ENCODE measurements at places on chromosomes 4 and X. TPM values are rescaled to one million over a fixed set of nuclear protein-coding genes. Genes with fewer than 3 reads are reported as not detected.

DNA sequence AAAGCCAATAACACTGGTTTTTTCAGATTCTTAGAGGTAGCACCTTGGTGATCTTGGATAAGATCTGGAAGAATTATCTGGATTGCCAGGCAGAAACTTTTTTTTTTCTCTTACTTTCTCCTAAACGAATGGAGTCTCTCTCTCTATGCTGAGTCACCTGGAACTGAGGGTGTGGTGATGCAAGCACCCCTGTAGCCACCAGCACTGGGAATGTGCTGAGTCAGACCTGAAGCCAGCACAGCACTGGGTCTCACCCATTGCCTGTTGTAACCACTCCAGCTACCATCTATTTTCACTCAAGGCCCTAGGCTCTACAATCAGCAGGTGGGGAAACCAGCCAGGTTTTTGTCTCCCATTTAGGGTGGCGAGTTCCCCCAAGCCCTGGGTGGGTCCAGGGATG lies 923.8 kb downstream of the RAPGEF2 start:
- no peaks in the 10 kb centered on the region for H3K4me1 ChIP-seq
- H3K27ac ChIP-seq: no peak overlapping the region
- no peak for DNase-seq
- H3K4me3 ChIP-seq: no peak overlapping the region
- H3K36me3 ChIP-seq: no peaks in the 10 kb centered on the region

DNA sequence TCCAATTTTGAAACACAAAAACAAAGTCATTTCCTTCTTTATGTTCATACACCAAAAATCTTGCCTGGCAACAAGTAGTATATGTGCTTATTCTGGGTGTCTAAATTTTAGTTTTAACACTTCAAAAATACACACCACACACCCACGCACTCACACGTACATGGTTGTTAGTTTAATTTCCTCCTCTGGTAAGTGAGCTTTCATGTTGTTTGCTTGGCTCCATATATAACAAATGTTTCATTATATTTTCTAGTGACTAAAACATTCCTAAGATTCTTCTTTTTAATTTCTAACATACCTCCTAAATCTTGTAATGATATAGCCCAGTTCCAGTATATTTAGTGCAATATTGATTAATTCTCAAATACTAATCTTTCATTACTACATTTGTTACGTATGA lies 80.9 kb downstream of the PRDM5 start:
- no peak overlapping the region for H3K4me3 ChIP-seq
- H3K27me3 ChIP-seq: no peaks in the 10 kb centered on the region
- DNase-seq: no peak
- H3K36me3 ChIP-seq: no peaks in the 10 kb centered on the region

- peaks cover 8% of the 10 kb centered on the region for H3K4me1 ChIP-seq
- H3K27me3 ChIP-seq: no peaks in the 10 kb centered on the region
- H3K36me3 ChIP-seq: no peaks in the 10 kb centered on the region
- H3K27ac ChIP-seq: no peak overlapping the region
- H3K4me3 ChIP-seq: no peak overlapping the region
- no peak for DNase-seq
These were observed 289.4 kb downstream of the ANKRD50 start for GRCh38 chr4:124423160-124423559.

DNA sequence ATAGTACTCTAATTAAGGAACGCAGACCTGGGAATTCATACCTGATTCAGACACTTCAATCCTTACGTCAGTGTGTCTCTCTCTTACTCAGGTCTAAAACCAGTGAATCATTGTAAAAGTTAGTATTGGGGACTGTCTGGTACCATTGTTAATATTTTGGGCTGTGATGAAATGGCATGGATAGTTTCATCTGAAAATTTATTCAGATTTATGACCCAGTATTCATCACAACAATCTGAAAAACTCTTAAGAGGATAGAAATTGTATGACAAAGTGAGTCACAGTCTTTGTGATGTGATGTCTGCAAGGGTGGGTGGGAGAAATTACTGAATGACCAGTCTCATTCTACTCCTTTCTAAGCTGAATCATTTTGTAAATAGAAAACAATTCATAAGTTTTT lies 10.3 kb downstream of the FGF2 start:
- H3K27ac ChIP-seq: no peak overlapping the region
- H3K27me3 ChIP-seq: no peaks in the 10 kb centered on the region
- no peak overlapping the region for H3K4me3 ChIP-seq
- H3K36me3 ChIP-seq: no peaks in the 10 kb centered on the region
- no peak for DNase-seq
- no peaks in the 10 kb centered on the region for H3K4me1 ChIP-seq

- H3K36me3 ChIP-seq: no peaks in the 10 kb centered on the region
- H3K27ac ChIP-seq: no peak overlapping the region
- H3K27me3 ChIP-seq: no peaks in the 10 kb centered on the region
- no peaks in the 10 kb centered on the region for H3K4me1 ChIP-seq
- H3K4me3 ChIP-seq: no peak overlapping the region
- DNase-seq: no peak
These were observed 33.1 kb upstream of the CDKN2AIP start for GRCh38 chr4:183411291-183411861.

GRCh38 chrX:127030016-127030748 lies 210.7 kb downstream of the PRR32 start:
- H3K4me1 ChIP-seq: no peaks in the 10 kb centered on the region
- H3K36me3 ChIP-seq: no peaks in the 10 kb centered on the region
- H3K4me3 ChIP-seq: no peak overlapping the region
- no peak overlapping the region for H3K27ac ChIP-seq
- no peaks in the 10 kb centered on the region for H3K27me3 ChIP-seq
- DNase-seq: no peak

DNA sequence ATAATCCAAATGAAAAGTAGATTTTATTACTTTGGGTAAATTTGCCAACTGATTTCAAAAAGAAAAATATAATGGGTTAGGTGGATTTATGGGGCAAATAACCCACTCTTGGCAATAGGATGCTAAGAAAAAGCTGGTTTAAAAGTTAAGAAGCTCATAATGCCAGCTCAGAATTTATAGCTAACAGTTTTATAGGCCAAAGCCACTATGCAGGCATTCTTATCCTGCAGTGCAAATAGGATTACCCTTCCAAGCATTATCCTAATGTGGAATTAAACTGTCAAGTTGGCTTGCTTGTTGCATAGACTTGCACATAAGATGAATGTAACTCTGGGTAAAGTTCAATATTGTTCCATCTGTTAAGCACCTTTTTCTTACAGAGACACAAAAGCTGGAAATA lies 703.0 kb downstream of the PCDH18 start:
- H3K4me3 ChIP-seq: no peak overlapping the region
- DNase-seq: no peak
- no peaks in the 10 kb centered on the region for H3K4me1 ChIP-seq
- no peaks in the 10 kb centered on the region for H3K36me3 ChIP-seq

DNA sequence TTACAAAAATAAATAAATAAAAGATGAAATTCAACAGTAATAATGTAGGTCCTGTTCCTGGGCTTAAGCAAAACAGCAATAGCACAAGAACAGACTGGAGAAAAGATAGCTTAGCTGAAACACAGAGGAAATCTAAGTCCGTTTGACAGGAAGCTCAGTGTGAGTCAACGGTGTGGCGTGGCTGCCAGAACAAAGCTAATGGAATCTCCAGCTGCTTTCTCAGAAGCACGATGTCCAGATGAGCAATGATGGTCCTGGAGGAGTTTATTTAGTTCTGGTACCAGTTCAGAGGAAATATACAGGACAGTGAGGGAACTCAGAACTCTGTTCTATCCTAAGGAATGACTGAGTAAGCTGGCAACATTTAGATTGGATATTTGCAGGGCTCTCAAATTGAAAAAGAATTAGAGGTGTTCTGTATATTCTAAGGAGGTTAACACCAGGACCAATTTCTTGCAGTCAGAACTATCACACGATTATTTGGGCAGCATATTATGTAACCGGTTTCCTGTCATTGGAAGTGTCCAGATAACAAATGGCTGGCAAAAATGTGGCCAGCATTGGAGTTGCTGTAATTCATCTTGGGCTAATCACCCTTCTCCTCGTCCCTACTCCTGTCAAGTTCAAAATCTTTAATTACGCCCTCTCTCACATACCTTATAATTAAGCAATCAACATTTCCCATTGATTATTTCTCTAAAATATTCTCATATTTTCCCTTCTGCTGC lies 12.7 kb downstream of the GAB3 start:
- H3K27ac ChIP-seq: no peak overlapping the region
- no peak overlapping the region for H3K4me3 ChIP-seq
- H3K27me3 ChIP-seq: no peaks in the 10 kb centered on the region
- DNase-seq: no peak
- no peaks in the 10 kb centered on the region for H3K36me3 ChIP-seq

- no peaks in the 10 kb centered on the region for H3K4me1 ChIP-seq
- H3K36me3 ChIP-seq: no peaks in the 10 kb centered on the region
These were observed 80.9 kb downstream of the CNGA2 start for GRCh38 chrX:151815398-151815797.

DNA sequence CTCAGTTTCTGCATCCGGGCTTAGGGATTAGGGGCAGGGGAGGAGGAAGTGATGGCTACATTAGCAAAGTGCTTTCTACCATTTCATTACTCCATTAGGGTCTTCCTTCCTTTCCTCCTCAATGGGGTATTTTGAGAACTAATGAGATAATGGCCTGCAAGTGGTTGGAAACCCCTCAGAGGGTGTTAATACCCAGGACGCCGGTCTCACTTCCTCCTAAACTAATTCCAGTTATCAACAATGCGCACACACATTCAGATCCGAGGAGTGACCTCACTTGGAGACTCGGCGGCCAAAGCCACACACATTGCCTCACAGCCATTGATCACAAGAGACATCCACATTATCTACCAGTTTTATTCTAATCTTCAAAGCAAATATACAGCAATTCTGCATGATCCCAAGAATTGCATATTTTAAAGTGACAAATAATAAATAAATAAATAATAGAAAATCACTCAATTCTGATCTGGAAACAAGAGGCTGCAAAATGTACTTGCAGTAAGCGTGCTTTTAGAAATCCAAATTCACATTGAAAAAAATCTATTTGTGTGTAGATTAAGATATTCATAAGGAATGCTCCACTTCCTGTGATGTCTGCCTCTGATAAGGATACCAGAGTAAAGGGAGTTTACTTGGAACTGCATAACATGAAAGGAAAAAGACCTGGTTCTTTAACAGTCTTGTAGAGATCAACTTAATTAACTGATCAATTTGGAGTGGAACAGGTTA lies 329.1 kb downstream of the FBXW7 start:
- no peak for DNase-seq
- no peaks in the 10 kb centered on the region for H3K4me1 ChIP-seq
- no peaks in the 10 kb centered on the region for H3K27me3 ChIP-seq
- no peaks in the 10 kb centered on the region for H3K36me3 ChIP-seq
- no peak overlapping the region for H3K27ac ChIP-seq

GRCh38 chr4:112083587-112084347 lies 61.5 kb upstream of the FAM241A start:
- DNase-seq: no peak
- H3K27me3 ChIP-seq: no peaks in the 10 kb centered on the region
- no peaks in the 10 kb centered on the region for H3K36me3 ChIP-seq
- H3K27ac ChIP-seq: no peak overlapping the region

GRCh38 chr4:139278912-139279759 lies 889 bp downstream of the MGARP start:
- no peaks in the 10 kb centered on the region for H3K36me3 ChIP-seq
- H3K4me3 ChIP-seq: peak overlapping the region; percentile 45

GRCh38 chrX:9919632-9920172 lies 47.5 kb upstream of the CLDN34 start:
- no peaks in the 10 kb centered on the region for H3K36me3 ChIP-seq
- no peak overlapping the region for H3K4me3 ChIP-seq
- H3K27me3 ChIP-seq: no peaks in the 10 kb centered on the region
- no peak for DNase-seq
- H3K4me1 ChIP-seq: no peaks in the 10 kb centered on the region

MAMLD1 gene
- 0.59 TPM for total RNA-seq

LINC00632 gene
- total RNA-seq: 0.33 TPM

ERCC6L gene
- total RNA-seq: not detected

PABPC4L gene
- total RNA-seq: 0.25 TPM

CT45A6 gene
- total RNA-seq: not detected

Measured in liver (tissue), 10 donors.